ENCODE measurements at places on chromosomes 2 and 18.

DNA sequence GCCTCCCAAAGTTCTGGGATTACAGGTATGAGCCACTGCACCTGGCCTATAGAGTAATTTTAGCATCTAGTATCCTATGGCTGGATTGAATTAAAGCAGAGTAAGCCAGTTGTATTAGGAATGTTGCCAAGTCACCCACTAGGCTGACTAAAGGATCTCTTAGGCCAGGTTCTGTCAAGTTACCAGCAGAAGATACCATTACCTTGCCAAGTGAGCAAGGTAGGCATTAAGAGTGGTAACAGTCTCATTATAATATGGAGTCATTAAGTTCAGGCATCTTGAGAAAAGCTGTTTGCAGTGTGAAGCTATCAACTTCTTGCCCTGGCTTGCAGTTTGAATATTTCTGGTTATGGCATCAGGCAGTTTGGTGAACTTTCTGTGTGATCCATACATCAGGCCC is 37.0 kb upstream of the MTCL1 start:
- no peak for DNase-seq

- DNase-seq, result no peak
Measured at GRCh38 chr2:64581018-64581417, 56.9 kb downstream of the AFTPH start.

GRCh38 chr2:135409436-135409835 is 121.6 kb downstream of the ZRANB3 start:
- DNase-seq, result no peak

DNA sequence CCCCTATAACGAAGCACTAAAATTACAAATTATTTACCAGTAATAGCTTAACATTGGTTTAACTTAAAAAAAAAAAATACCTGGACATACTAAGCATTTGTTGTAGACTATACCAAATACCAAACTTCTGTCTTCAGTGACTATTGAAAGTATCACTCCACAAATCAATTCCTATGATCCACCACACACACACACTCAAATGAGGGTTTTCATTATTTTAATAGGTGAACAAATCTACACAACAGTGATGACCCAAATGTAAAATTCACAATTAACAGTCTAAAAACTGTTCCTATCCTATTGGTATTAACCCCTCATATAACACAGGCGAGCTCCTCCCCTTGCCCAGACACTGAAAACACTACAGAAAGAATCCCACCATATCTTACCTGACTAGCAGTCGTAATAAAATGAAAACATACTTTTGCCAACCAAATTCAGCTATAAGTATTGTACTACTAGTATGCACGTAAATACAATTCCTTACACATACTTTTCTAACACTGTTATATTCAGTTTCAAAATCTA is 2.5 kb downstream of the SP3 start:
- no peak for DNase-seq

All from NCI-H1694 (cell line).